ENCODE measurements at places on chromosomes 1 and 21. TPM values are rescaled to one million over a fixed set of nuclear protein-coding genes. Genes with fewer than 3 reads are reported as not detected.

Gene F3
- not detected for total RNA-seq

Gene GPR3
- total RNA-seq = 0.44 TPM

Gene SELENBP1
- not detected for total RNA-seq

Gene OR2L5
- not detected for total RNA-seq

Gene HHAT
- total RNA-seq = 0.64 TPM

Gene LCE2A
- not detected for total RNA-seq

Gene RGS13
- total RNA-seq = 0.37 TPM

Gene ERO1B
- 4.8 TPM for total RNA-seq

Gene VHLL
- not detected for total RNA-seq

Gene OR10Z1
- not detected for total RNA-seq

Gene SV2A
- total RNA-seq = 17.1 TPM

Gene SLC44A3
- total RNA-seq = not detected

Gene ELF3
- 0.16 TPM for total RNA-seq

Gene UMODL1
- total RNA-seq = not detected

Gene RAVER2
- 8.8 TPM for total RNA-seq

Gene PCBP3
- 1.3 TPM for total RNA-seq

Gene APCS
- total RNA-seq = not detected

Gene MYBPH
- not detected for total RNA-seq

Gene UQCRHL
- 1.6 TPM for total RNA-seq

Gene RNU1-3
- total RNA-seq = 922 TPM

Gene GFI1
- total RNA-seq = 87.8 TPM

Gene GREM2
- 0.05 TPM for total RNA-seq

Gene DMRTA2
- not detected for total RNA-seq

Gene RPTN
- not detected for total RNA-seq

Gene OR2T33
- total RNA-seq = not detected

Gene CD2
- 278 TPM for total RNA-seq

Gene DNAH14
- 0.70 TPM for total RNA-seq

Gene SLC45A1
- 0.26 TPM for total RNA-seq

Gene PCP4
- not detected for total RNA-seq

Gene ALX3
- not detected for total RNA-seq

Gene NTPCR
- total RNA-seq = 27.5 TPM

Gene BGLAP
- total RNA-seq = 1.0 TPM

Data from activated CD8-positive, alpha-beta memory T cell treated with anti-CD3 and anti-CD28 coated beads, Interleukin-2, amount 10 ng/mL, durations not matched to agents 7 days and 5 days (primary cell).